ENCODE measurements at places on chromosomes 7 and 10.

DNA sequence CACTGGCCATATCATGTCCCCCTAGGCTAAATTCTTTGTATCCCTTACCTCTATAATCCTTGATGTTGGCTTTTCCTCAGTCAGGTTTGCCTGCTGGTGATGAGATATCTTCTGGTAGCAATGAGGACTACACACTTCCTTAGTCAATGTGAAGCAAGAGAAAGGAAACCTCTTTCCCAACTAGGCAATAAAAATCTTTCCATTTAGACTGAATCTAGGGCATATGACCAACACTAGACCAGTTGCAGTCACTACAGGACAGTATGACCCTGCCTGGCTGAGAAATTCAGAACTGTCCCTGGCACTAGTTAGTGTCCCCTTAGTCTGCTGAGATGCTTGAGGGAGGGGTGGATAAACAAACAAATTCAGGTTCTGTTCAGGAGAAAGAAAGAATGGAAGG, 142.6 kb downstream of the RNLS start:
- DNase-seq = no peak

DNA sequence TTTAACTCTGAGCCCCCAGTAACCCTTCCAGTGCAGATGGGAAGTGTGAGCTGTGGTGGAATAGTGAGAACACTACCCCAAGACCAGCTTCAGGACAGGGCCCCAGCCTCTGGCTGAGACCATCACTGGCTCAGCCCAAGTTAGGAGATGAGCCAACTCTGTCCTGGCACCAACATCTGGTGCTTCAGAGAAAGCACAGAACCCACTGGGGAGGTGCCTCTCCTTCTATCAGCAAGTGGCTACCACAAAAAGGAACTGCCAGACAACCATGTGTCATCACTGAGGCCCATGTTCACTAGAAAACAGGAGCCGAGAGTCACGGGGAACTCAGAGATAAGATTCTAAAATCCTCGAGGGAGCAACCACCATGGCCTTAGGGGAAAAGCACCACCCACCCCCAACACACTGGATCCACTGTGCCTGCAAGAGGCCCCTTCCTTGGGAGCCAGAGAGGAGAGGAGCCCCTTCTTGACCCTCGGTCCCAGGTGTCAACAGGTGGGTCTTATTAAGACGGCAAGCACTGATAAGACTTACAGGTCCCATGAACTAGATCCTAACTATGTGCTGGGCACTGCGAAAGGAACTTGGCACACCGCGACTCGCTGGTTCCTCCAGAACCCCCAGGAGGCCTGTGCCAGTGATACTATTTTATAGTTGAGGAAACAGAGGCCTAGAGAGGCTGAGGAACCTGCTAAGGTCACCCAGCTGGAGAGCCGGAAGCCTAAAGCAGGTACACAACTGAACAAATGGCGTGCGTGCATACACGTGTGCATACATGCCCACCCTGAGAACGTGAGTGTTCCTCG, 102.7 kb downstream of the FAM53B start:
- no peak for DNase-seq

DNA sequence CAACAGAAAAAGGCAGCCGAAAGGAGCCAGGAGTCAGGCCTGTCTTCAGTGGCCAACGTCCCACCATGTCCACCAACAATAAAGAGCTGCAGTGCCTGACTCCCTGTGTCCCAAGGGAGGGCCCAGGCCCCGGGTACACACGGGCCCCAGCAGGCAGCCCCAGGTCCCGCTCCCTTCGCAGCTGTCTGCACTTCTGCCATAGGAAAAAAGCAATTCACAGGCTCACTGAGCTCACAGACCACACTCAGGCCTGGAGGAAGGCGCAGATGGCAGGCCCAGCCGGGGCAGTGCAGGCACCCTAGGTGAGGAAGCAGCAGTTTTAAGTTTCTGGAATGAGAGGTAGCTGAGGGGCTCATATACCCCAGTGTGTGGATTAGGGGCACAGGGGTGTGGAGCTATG, 100.5 kb downstream of the PRKAG2 start:
- no peak for DNase-seq

DNA sequence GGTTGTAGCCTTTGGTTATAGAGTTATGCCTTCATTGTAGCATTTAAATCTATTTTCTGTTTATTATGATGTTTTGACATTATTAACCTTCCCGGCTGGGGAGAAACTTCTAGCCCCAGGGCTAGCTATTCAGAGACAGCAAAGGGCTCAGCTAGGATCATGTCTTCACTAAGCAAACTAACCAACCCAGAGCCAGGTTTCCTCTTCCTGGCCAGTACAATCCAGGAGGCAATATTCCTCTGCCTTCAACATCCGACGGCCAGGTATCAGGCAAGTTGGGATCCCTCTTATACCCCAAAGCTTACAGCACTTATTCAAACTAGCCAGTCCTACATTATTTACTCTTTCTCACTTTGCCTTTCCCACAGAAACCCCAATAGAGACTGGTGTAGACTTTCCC, 1060.7 kb upstream of the GHITM start:
- DNase-seq = no peak

- no peak for DNase-seq
These were observed 33.5 kb upstream of the ADAM12 start for GRCh38 chr10:126421756-126422256.

- no peak for DNase-seq
These were observed 245.1 kb downstream of the RAB11FIP2 start for GRCh38 chr10:117801691-117802090.

DNA sequence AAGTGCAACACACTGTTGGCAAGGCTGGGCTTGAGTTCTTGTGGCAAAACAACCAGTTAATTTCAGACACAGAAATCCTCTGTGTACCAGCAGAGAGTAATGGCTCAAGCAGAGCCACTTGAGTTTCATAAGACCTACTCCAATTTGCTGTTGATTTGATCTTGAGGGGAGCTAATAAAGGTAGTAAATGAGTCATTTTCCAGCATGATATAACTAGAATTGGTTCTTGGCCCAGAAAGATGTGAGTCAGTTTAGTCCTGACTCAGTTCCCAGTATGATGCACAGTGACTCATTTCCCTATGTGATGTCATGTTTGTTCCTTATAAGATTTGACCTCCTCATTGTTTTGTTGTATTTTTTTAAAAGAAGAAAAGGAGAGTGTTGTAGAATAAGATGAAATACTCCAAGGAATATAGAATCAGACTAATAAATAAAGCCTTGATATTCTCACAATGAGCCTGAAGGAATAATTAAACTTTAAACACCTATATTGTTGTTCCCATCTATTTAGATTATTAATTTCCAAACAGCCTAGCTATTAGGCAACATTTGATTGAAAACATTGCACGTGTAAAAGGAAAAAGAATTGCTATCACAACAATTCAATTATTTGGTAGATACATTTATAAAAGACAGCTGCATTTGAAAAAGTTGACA, 186.2 kb downstream of the REEP3 start:
- no peak for DNase-seq

Data from NCI-H345 (cell line).